ENCODE measurements at places on chromosomes 13 and 19. TPM values are rescaled to one million over a fixed set of nuclear protein-coding genes. Genes with fewer than 3 reads are reported as not detected.

Gene ZNF497
- 1.7 TPM for total RNA-seq

Gene CDC16
- total RNA-seq = 100 TPM

Gene ZNF506
- total RNA-seq = 19.9 TPM

Gene SIGLEC12
- 0.21 TPM for total RNA-seq

Gene ADGRE3
- total RNA-seq = not detected

Gene KLK4
- not detected for total RNA-seq

Gene PRTN3
- 2.7 TPM for total RNA-seq

Gene KANK2
- 0.32 TPM for total RNA-seq

Gene FCHO1
- 87.7 TPM for total RNA-seq

Gene KEAP1
- total RNA-seq = 12.9 TPM

- no peak for DNase-seq
- H3K4me3 ChIP-seq = no peak overlapping the region
- peaks cover 29% of the 10 kb centered on the region for H3K4me1 ChIP-seq
- peaks cover 94% of the 10 kb centered on the region for H3K36me3 ChIP-seq
- peak overlapping the region; percentile 14 for H3K27ac ChIP-seq
These were observed 9.6 kb downstream of the RNF126 start for GRCh38 chr19:653425-653824.

GRCh38 chr13:71798707-71799106 is 68.3 kb downstream of the DACH1 start:
- no peak overlapping the region for H3K27ac ChIP-seq
- H3K4me3 ChIP-seq = no peak overlapping the region
- no peak for DNase-seq

- H3K27me3 ChIP-seq = no peaks in the 10 kb centered on the region
- H3K36me3 ChIP-seq = no peaks in the 10 kb centered on the region
- no peaks in the 10 kb centered on the region for H3K4me1 ChIP-seq
- H3K27ac ChIP-seq = no peak overlapping the region
- no peak overlapping the region for H3K4me3 ChIP-seq
These were observed 115.2 kb downstream of the RAP2A start for GRCh38 chr13:97549201-97549600.

GRCh38 chr13:20173116-20173746 is 12.4 kb upstream of the GJA3 start:
- no peaks in the 10 kb centered on the region for H3K36me3 ChIP-seq
- DNase-seq = no peak
- no peak overlapping the region for H3K27ac ChIP-seq
- no peak overlapping the region for H3K4me3 ChIP-seq
- H3K27me3 ChIP-seq = peaks cover 4% of the 10 kb centered on the region

DNA sequence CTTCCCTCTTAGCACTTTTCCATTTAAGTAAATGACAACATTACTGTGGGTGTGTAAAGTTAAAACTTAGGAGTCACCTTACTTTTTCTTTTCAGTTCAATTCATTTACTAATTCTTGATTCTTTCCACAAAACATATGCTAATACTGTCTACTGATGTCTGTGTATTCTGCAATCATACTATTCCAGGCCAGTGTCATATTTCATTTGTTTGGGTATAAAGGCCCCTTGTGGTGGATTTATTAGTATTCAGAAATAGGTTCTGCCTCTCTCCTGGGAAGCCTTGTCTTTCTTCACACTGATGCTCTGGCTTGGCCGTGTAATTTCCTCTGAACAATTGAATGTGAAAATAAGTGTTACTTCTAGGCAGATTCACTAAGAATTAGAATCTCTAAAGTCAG is 621.9 kb upstream of the SPRY2 start:
- H3K36me3 ChIP-seq = no peaks in the 10 kb centered on the region
- no peak overlapping the region for H3K27ac ChIP-seq
- H3K27me3 ChIP-seq = no peaks in the 10 kb centered on the region

DNA sequence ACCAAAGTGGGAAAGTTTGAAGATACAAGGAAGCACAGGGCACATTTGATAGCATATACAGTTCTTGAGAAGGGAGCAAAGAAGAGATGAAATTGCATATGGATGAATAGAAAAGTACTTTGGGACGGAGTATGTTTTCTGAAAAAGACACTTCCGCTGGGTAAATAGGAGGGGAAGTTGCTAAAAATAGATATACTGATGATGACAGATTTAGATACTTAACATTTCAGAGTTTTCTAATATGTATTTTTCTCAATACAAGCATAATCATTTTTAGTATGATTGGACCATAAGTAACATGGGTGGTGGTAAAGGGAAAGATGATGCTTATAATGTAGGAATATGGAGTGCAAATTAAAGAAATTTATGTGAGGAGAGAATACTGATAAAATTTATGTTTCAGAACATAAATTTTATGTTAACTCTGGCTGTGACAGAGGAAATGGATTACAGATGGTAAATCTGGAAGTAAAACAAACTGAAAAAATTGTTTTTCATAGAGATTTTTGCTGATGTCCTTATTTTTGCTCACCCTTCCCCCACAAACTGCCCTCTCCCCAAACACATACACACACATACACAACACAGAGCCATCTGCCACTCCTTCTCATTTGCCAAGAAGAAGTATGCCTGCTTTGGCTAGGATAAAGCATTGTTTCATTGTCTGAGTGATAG is 583.9 kb upstream of the MIR17HG start:
- DNase-seq = no peak
- H3K36me3 ChIP-seq = no peaks in the 10 kb centered on the region
- H3K4me3 ChIP-seq = no peak overlapping the region
- no peak overlapping the region for H3K27ac ChIP-seq
- H3K4me1 ChIP-seq = no peaks in the 10 kb centered on the region

GRCh38 chr19:53875602-53876325 is 6.2 kb upstream of the PRKCG start:
- H3K27me3 ChIP-seq = no peaks in the 10 kb centered on the region
- peak overlapping the region; percentile 71 for H3K27ac ChIP-seq
- peaks cover 29% of the 10 kb centered on the region for H3K4me1 ChIP-seq
- no peaks in the 10 kb centered on the region for H3K36me3 ChIP-seq
- no peak overlapping the region for H3K4me3 ChIP-seq

GRCh38 chr13:111001636-111002035 is 86.8 kb upstream of the ANKRD10 start:
- no peaks in the 10 kb centered on the region for H3K36me3 ChIP-seq
- no peaks in the 10 kb centered on the region for H3K27me3 ChIP-seq
- no peaks in the 10 kb centered on the region for H3K4me1 ChIP-seq
- no peak overlapping the region for H3K27ac ChIP-seq

DNA sequence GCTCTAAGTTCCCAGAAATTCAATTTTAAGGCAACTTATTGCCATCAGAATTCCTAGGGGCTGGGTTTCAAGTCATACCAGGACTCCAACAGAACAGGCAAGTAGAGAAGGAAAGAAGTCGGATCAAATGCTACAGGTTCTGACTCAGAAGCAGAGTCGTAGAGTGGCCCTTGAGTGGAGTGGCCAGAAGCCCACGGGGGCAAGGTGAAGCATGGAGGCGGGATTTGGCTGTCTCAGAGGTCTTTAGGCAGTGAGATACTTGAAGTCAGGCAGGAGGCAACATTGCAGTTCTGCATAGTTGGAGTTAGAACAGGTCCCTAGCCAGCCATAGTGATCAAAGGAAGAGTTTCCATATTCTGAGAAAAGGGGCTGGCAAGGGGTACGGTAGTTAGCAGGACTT is 111.6 kb downstream of the NHLRC3 start:
- H3K36me3 ChIP-seq = no peaks in the 10 kb centered on the region
- H3K4me3 ChIP-seq = no peak overlapping the region
- no peaks in the 10 kb centered on the region for H3K4me1 ChIP-seq
- DNase-seq = no peak
- H3K27me3 ChIP-seq = no peaks in the 10 kb centered on the region

- H3K27me3 ChIP-seq = no peaks in the 10 kb centered on the region
- no peaks in the 10 kb centered on the region for H3K36me3 ChIP-seq
- H3K4me1 ChIP-seq = no peaks in the 10 kb centered on the region
- no peak overlapping the region for H3K27ac ChIP-seq
- H3K4me3 ChIP-seq = no peak overlapping the region
These were observed 41.2 kb downstream of the CARS2 start for GRCh38 chr13:110664673-110665072.

DNA sequence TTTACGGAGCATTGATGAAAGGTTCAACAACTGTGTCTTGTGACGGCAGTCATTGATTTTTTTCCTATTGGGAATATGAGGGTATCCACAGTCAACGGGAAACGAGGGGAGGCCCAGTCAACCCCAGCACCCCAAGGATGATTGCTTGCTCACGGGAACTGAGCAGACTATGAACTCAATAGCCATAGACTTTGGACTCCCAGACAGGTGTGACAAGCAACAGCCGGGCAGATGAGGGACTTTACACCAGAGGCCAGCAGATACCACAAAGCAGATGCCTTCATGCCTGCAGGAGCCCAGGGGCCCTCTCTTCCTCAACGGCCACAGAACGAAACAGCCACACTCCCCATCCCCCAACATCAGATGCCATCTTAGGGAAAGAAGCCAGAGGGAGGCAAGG is 80.3 kb upstream of the FLT1 start:
- no peaks in the 10 kb centered on the region for H3K27me3 ChIP-seq
- no peak overlapping the region for H3K4me3 ChIP-seq
- H3K36me3 ChIP-seq = no peaks in the 10 kb centered on the region
- H3K4me1 ChIP-seq = no peaks in the 10 kb centered on the region

- H3K27me3 ChIP-seq = no peaks in the 10 kb centered on the region
- H3K4me3 ChIP-seq = no peak overlapping the region
- no peak for DNase-seq
- no peaks in the 10 kb centered on the region for H3K4me1 ChIP-seq
- no peaks in the 10 kb centered on the region for H3K36me3 ChIP-seq
- no peak overlapping the region for H3K27ac ChIP-seq
These were observed 97.9 kb downstream of the HSPH1 start for GRCh38 chr13:31063772-31064171.

- no peak overlapping the region for H3K27ac ChIP-seq
- H3K27me3 ChIP-seq = no peaks in the 10 kb centered on the region
- H3K4me3 ChIP-seq = no peak overlapping the region
These were observed 7.1 kb upstream of the SCEL start for GRCh38 chr13:77528414-77528813.

- H3K4me1 ChIP-seq = peaks cover 14% of the 10 kb centered on the region
- H3K36me3 ChIP-seq = no peaks in the 10 kb centered on the region
- H3K27ac ChIP-seq = peak overlapping the region; percentile 66
- H3K27me3 ChIP-seq = no peaks in the 10 kb centered on the region
These were observed 1.5 kb upstream of the GADD45B start for GRCh38 chr19:2474232-2475017.

DNA sequence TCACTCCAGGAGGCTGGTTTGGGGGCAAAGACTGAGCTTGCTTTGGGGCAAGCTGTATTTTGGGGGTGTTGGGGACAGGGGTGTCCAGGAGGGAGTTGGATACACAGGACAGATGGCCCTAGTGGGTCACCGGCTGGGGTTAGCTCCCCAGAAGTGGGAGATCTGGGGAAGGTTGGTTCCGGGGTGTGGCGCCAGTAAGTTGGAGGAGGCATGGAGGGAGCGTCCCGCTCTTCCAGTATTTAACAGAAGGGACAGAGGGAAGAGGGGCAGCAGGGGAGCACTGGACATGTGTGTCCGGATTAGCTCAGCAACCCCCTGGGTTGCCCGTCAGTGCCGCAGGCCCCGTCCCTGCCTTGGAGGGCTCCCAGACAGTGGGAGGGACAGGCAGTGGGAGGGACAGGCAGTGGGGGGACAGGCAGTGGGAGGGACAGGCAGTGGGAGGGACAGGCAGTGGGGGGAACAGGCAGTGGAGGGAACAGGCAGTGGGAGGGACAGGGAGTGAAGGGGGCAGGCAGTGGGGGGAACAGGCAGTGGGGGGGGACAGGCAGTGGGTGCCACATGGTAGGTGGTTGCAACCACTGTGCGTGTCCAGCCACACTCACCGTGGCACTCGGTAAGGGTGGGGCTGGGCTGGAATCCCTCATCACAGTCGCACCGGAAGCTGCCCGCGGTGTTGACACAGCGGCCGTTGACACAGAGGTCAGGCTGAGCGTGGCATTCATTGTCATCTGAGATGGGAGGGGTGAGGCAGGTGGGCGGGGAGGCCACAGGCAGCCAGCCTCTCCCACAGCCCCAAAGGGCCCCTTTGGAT is 33.2 kb downstream of the CCL25 start:
- no peak overlapping the region for H3K4me3 ChIP-seq
- H3K36me3 ChIP-seq = no peaks in the 10 kb centered on the region
- H3K27me3 ChIP-seq = no peaks in the 10 kb centered on the region
- no peak for DNase-seq

- no peaks in the 10 kb centered on the region for H3K36me3 ChIP-seq
- peak overlapping the region; percentile 52 for H3K4me3 ChIP-seq
- peaks cover 10% of the 10 kb centered on the region for H3K4me1 ChIP-seq
- H3K27me3 ChIP-seq = peaks cover 4% of the 10 kb centered on the region
- peak overlapping the region; percentile 67 for H3K27ac ChIP-seq
- peak; percentile 70 for DNase-seq
These were observed 11.8 kb upstream of the ERFL start for GRCh38 chr19:41939861-41940730.

GRCh38 chr13:48501705-48502104 is 31.2 kb downstream of the RCBTB2 start:
- H3K27me3 ChIP-seq = no peaks in the 10 kb centered on the region
- no peak overlapping the region for H3K27ac ChIP-seq
- H3K4me3 ChIP-seq = no peak overlapping the region
- H3K4me1 ChIP-seq = peaks cover 35% of the 10 kb centered on the region

DNA sequence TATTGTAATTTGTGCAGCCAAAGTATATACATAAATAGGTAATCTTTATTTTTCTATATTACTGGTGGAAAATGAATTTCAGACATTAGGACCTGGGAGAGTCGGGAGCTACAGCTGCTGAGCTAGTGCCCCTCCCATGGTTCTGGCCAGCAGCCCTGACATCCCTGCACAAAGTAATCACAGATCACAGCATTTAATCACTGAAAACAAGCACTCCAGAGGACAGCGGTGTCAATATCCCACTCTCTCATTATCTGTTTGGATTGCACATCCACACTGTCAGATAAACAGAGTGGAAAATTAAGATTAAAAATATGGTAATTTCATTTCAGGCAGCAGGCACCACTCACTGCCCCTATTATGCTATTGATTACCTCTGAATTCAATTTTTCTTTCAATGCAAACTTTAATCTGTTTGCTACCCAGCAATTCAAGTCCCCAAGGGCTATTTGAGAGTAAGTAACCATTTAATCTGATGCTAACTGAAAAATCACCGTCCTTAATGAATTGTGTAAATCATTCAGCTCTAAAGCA is 254.1 kb upstream of the SOX21 start:
- no peaks in the 10 kb centered on the region for H3K36me3 ChIP-seq
- no peak for DNase-seq
- peaks cover 3% of the 10 kb centered on the region for H3K27me3 ChIP-seq
- H3K4me3 ChIP-seq = no peak overlapping the region

All from naive thymus-derived CD4-positive, alpha-beta T cell (primary cell).